ENCODE measurements at places on chromosomes 7 and 10. TPM values are rescaled to one million over a fixed set of nuclear protein-coding genes. Genes with fewer than 3 reads are reported as not detected.

Gene CHAT
- total RNA-seq: not detected

Gene SEMA4G
- total RNA-seq: 2.4 TPM

Gene LOXL4
- total RNA-seq: 393 TPM

Gene FFAR4
- total RNA-seq: 0.08 TPM

Gene NME8
- not detected for total RNA-seq

Gene TBXAS1
- 24.0 TPM for total RNA-seq

Gene CTTNBP2
- total RNA-seq: 2.4 TPM

Gene LYZL2
- not detected for total RNA-seq

Gene FZD8
- total RNA-seq: 44.6 TPM

Gene PPP1R17
- total RNA-seq: not detected

Gene CALHM1
- total RNA-seq: not detected

Gene PDE6C
- not detected for total RNA-seq

Gene ZNF282
- 42.9 TPM for total RNA-seq

Gene LRRD1
- 0.15 TPM for total RNA-seq

Gene C10orf67
- not detected for total RNA-seq

Gene FXYD4
- total RNA-seq: not detected

Gene FLNC
- 0.03 TPM for total RNA-seq

Gene EIF4EBP2
- 6.5 TPM for total RNA-seq

Gene INA
- not detected for total RNA-seq

Gene GPR158
- total RNA-seq: 5.5 TPM

Gene EIF4H
- 322 TPM for total RNA-seq

Gene AMZ1
- 0.50 TPM for total RNA-seq

Gene LRIT1
- not detected for total RNA-seq

Gene NKX1-2
- total RNA-seq: 0.11 TPM

Gene PARD3
- 43.1 TPM for total RNA-seq

Gene CYP2C19
- total RNA-seq: not detected

Gene ELFN1
- 0.24 TPM for total RNA-seq

Gene ARHGAP21
- 33.8 TPM for total RNA-seq

Gene OR2A12
- not detected for total RNA-seq

Gene SLC13A1
- total RNA-seq: not detected

Gene TET1
- 1.3 TPM for total RNA-seq

Gene MYL10
- total RNA-seq: 0.75 TPM

Gene SFRP5
- total RNA-seq: 0.94 TPM
